ENCODE measurements at places on chromosomes 13 and 19. TPM values are rescaled to one million over a fixed set of nuclear protein-coding genes. Genes with fewer than 3 reads are reported as not detected.

The HPN gene
- total RNA-seq: not detected

- peak; percentile 19 for DNase-seq
Measured at GRCh38 chr13:107864543-107865317, 350.6 kb downstream of the LIG4 start.

The TRPC4 gene
- total RNA-seq: 9.8 TPM

The CEACAM4 gene
- total RNA-seq: not detected

- no peak for DNase-seq
Measured at GRCh38 chr13:113962386-113962785, 11.5 kb downstream of the C13orf46 start.

The KLK1 gene
- total RNA-seq: not detected

The ONECUT3 gene
- not detected for total RNA-seq

DNA sequence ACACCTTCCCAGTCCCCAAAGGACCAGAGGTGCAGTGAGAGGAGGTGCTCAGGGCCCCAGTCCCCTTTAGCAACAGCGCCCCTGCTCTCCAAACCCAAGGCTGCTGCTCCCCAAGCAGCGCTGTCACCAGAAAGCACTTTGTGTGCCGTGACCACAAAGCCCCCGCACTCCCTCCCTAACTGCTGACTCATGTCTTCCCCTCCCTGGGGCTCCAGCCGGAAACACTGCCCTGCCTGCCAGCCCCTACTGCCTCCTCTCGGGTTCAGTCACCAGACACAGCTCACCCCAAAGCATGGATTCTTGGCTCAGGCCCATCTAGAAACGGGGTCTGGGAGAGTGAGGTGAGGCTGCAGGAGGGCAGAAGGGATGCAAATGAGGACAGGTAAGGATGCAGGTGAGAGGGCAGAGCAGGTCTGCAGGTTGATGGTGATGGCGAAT, 4.9 kb upstream of the TNFSF14 start:
- peak; percentile 88 for DNase-seq

The ZNF773 gene
- total RNA-seq: 25.1 TPM

The PSG7 gene
- total RNA-seq: 0.05 TPM

The TMC4 gene
- total RNA-seq: not detected

- DNase-seq: peak; percentile 89
Measured at GRCh38 chr19:45767410-45767880, 1.6 kb downstream of the SIX5 start.

The OVOL3 gene
- total RNA-seq: not detected

- DNase-seq: peak; percentile 51
Measured at GRCh38 chr19:56671613-56671994, at the start of gene ZNF835. Gene ZNF835, minus strand, starts transcription at chr19:56671757. Its CDS starts 6,559 bp downstream, at chr19:56665198.

DNA sequence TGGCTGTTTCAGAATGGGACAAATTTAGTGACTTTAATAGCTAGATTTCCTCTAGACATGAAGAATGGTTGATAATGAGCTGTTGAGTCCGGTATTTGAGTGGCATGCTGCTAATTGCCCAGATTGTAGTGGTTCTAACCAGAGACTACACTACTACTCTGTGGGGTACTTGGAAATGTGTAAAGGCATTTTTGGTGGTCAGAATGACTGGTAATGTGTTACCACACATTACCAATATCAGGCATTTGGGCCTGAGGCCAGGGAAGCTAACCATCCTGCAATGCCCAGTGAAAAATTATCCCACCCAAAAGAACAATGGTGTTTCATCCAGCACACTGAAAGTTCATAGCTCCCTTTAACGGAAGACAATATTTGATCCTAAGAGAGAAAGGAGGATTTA, 17.5 kb upstream of the N4BP2L1 start:
- no peak for DNase-seq

- no peak for DNase-seq
Measured at GRCh38 chr13:66312312-66313087, 917.6 kb downstream of the PCDH9 start.

DNA sequence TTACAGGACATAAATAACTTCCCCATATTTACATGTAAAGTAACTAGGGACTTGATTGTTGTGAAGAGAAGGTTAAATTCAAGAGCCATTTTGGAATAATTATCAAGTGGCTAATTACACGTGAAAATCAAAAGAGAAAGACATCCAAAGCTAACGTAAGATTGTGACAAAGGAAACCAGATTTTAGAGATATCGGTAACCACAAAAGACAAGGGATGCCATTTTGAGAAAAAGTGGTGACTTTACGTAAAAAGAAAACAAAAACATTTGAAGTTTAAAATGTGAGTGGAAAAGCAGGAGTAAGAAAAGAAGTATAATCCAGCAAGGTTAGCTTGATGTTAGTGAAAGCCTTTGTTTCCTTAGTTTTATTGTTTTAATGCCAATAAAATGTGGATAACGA, 10.9 kb upstream of the VWA8 start:
- DNase-seq: no peak

DNA sequence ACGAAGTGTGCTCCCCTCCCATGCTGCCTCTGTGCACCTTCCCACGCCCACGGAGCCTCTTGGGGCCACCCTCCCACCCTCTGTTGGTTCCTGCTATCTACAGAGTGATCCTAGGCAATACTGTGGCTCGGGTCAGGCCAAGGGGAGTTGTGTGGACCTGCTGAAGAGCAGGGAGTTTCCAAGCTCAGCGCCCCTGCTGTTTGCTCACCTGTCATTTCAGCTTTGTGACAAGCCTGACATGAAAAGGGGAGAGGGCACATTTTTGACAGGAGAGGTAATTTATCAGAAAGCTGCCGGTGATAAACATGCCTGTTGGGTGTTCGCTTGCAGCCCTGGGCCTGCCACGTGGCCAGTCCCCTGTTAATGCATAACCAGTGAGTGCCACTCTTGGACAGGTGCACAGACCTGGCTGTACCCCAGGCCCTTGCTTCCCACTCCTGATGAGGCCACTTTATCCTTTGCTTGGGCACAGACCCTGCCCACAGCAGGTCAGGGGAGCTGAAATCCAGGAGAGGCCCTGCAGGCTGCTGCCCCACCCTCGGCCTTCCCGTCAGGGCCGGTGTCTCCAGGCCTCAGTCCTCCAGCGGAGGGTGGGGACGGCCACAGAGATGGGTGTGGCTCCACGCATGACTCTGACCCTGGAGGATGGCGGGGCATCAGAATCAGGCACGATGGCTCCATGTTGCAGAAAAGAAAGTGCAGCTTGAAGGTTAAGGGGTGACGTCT, 201.5 kb upstream of the GPR12 start:
- DNase-seq: no peak

The ZNF729 gene
- not detected for total RNA-seq

The YJEFN3 gene
- 0.12 TPM for total RNA-seq

- no peak for DNase-seq
Measured at GRCh38 chr19:49116544-49116943, 2.4 kb downstream of the LIN7B start.
